ENCODE measurements at places on chromosomes 1 and 21.

- no peak for DNase-seq
Measured at GRCh38 chr1:3772715-3773571, at the start of gene SMIM1. SMIM1 (plus strand) TSS chr1:3772749; CDS start chr1:3775374, 2,625 bp downstream.

- DNase-seq: no peak
Measured at GRCh38 chr1:8736927-8737326, 80.5 kb downstream of the RERE start.

GRCh38 chr1:155110381-155110780 lies 17.3 kb upstream of the EFNA1 start:
- no peak for DNase-seq

DNA sequence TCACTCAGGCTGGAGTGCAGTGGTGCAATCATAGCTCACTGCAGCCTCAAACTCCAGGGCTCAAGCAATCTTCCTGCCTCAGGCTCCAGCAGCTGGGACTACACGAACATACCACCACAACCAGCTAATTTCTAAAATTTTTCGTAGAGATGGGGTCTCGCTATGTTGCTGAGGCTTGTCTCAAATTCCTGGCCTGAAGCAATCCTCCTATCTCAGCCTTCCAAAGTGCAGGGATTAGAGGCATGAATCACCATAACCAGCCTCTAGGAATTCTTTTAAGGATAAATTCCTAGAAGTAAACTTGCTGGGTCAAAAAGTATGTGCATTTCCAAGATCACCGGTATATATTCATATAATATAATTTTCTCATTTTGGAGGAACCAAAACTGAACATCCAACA lies 17.6 kb upstream of the HUNK start:
- DNase-seq: no peak

DNA sequence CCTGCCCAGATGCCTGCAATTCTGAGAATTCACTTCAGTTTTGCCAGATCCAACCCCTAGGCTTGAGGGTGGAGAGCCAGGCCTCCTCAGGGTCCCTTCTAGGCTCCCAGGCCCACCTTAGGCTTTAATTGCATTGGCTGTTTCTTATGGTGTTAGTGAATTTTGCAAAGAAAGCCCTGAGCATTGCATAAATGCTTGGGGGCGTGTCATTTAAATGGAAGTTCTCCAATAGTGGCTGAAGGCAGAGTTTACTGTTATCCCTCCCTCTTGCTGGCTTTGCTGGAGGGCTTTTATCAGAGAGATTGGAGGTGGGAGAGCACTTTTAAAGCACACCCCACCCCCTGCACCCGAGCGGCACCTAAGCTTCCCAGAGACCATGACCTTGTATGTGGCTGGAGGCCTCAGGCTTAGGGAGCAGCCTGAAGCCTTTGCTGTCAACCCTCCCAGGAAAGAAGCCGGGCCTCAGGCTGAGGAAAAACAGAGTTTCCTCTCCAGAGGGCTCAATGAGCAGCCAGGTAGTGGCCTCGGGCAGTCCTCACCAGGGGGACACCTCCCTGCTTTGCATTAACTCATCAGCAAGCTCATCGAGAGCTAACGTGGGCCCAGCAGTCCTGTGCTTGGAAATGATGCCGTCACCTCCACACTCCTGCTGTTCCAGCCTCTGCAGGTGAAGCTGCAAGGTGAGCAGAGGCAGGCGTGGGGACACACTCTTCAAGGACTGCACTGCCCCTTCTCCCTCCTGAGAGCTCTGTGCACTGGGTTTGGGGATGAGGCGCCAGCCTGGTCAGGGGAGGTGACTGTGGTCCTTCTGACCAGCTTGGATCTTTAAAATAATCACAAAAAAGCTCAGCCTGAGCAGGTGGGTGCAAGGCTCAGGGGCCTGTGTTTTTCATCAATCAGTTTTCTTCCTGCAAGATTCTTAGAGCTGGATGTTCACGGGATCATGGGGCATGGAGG lies 58.0 kb downstream of the STUM start:
- no peak for DNase-seq

DNA sequence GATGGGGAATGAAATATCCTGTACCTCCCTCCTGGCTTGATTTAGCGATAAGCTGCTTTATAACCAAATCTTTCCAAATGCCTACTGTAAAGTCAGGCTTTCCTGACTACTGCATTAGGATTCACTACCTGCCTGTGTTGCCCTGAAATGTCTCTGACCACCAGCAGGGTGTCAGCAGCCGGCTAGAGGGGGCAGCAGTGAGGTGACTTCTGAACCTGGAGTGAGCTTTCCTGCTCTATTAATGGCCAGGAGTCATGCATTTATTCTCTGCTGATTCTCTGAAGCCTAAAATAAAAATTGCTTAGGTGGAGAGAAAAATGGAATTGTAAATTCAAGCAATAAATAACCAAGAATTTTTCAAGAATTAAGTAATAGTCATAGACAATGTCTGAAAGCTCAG lies 2.5 kb downstream of the BACE2 start:
- DNase-seq: no peak

DNA sequence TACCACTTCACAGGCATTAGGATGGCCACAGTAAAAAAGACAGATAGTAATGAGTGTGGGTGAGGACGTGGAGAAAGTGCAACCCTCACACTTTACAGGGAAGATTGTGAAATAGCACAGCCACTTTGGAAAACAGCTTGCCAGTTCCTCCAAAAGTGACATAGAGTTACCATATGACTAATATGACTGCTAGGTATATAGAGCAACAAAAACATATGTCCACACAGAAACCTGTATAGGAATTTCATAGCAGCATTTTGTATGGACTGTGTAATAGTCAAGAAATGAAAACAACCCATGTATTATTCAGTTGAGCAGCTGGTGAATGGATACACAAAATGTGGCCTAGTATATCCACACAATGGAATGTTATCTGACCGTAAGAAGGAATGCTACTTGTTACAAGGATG lies 30.4 kb upstream of the LBR start:
- no peak for DNase-seq

DNA sequence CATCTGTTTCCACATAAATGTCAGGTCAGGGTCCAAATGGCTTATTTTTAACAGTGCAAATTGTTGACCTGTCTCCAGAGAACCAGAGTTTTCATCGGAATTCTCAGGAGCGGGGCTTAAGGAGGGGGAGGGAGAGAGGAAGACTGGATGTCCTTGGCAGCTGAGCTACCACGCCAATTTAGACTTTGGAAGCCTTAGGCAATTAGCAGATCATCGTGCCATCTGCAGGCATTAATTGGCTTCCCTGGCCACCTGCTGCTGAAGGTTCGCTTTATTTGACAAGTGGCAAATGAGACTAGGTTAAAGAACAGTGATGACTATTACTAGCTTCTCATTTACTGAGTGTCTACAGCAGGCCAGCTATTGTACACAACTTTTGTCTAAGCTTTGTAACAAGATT lies 43.7 kb downstream of the HLX start:
- DNase-seq: no peak

DNA sequence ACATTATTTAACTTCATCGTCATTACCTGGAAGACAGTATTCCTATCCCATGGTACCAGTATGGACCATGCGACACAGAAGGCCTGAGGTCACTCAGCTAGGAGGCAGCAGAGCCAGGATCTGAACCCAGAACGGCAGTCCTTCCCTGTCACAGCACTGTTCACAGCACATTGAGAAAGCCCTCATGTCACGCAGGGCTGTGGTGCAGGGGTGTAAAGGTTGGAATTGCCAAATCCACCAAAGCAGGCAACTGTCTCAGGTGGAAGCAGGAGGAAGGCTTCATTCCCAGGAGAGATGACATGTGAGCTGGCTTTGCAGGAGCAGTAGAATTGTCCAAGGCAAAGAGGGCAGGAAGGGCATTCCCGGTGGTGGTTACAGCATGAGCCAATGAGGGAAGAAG lies 9.9 kb upstream of the TTC22 start:
- no peak for DNase-seq

- no peak for DNase-seq
Measured at GRCh38 chr1:92784021-92784638, 778 bp downstream of the EVI5 start.

DNA sequence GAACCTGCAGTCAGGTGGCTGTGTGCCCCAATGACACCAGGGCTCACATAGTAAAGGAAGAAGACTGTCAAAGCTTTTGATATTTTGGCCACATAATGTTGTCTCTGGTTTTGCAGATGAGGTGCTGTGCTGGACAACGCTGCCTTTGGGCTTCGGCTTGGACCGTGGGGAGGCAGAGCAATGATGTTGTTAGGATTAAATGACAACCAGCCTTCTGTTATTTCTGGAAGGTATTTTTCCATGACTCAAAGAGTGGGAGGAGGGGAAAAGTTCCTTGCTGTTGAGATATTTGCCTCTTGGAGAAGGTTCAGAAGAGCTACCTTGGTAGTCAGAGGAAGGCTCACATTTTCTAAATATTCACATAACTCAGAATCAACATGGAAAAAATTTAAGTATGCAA lies 187.3 kb upstream of the GALNT2 start:
- DNase-seq: no peak

DNA sequence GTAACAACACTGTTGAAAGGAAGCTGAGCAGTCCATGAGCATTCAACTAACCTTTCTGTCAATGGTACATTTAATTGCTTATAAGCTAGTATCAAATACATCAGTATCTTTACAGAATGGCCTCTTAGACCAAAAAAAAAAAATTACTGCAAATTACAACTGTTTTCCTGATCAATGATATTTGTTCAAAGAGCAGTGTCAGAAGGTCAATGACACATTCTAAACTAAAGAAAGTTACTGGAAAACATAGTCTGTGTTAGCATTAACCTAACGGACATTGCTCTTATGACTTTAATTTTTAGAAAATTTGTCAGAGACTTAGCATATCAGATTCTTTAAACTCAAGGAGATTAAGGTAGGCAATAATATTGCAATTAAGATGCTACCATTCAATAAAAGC lies 162.5 kb downstream of the KCNT2 start:
- no peak for DNase-seq

- no peak for DNase-seq
Measured at GRCh38 chr1:242602001-242602400, 77.5 kb upstream of the PLD5 start.

DNA sequence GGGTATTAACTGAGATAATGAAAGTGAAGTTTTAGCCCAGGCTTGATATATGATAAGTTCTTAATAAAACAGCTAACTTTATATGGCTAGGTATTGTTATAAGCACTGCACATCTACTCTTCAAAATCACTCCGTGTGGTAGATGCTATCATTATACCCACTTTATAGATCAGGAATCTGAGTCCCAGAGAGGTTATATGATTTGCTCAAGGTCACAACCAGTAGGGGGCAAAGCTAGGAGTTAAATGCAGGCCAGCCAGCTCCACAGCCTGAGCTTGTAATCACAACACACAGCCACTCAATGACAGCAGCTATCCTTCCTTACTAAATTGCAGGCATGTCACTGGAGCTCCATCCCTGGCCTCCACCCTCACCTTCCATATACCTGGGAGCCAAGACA lies 115.8 kb downstream of the CAPN8 start:
- DNase-seq: no peak

DNA sequence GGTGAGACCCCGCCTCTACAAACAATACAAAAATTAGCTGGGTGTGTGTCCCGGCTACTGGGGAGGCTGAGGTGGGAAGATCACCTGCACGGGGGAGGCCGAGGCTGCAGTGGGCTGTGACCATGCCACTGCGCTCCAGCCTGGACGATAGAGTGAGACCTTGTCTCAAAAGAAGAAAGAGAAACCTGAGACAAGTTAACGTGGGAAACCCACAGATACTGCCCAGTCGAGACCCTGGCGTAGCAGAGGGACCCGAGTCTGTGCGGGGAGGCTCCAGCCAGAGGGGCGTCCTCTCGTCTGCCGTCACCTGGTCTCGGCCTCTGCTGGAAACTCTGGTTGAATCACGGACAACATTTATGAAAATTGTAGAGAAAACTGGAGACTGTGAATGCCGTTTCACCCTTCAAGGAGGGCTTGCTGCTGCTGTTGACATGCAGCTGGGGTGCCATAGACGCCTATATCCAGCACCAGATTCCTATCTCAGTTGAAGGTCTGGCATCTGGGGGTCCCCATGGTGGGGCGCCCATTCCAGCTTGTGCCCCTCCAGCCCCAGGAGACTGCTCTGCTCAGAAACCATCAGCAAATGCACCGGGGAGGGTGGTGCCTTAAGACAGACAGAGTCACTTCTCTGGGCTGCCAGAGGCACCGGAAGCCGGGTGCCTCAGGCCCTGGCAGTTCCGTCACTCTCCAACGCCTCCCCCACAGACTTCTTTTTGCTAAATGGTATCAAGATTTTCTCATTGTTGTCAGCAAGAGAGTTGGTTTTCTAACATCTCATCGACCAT lies 13.6 kb upstream of the CDK11B start:
- DNase-seq: no peak

DNA sequence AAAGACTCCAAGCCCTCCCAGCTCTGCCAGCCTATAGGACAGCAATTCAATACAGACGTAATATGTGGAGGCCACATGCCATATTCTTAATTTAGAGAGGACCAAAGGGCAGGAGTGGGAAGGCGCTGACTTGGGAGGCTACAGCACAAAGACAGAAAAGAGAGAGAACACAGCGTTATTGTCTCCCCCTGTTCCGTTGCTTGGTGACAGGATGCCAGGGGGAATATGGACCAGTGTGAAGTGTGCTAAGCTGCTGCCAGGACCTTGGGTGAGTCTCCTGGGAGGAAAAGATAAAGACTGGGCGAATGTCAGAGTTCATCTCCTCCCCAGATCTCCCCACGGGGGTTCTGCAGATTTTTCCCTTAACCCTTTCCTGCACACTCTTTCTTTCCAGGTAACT lies 102.1 kb upstream of the ADAR start:
- DNase-seq: no peak

DNA sequence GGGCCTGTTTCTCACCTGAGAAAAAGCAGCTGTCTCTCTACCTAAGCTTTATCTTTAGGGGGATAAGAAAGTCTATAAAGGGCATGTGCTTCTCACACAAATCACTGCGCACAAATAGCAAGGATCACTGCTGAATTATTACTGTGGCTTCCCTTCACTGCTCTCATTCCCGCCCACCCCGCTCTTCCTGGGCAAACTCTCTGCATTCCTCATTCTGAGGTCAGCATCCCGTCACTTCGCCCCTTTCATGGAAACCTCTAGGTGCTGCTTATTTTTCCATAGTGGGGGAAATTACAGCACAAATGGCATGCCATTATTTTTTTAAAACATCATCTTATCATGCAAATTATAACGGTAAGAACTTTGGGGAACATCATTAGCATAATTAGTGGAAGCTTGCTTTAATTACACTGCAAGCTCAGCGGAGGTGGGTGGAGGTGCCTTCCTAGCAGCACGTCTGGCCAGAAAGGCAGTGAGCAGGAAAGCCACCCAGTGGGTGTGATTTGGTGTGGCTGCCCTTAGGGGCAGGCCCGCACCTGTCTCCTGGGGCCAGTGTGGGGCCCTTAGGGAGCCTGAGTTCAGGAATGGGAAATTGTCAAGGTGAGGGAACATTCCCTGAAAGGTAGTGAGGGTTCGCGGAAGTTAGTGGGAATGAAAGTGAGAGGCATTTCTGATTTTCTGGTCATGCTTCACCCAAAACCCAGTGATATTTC lies 105.9 kb downstream of the LAMC2 start:
- DNase-seq: no peak
